PC-3 (cell line): ENCODE measurements at places on chromosomes 1 and 21.
A peak's percentile ranks its signal among the peaks of the same experiment; 100 is the strongest.

- no peak for DNase-seq
Measured at GRCh38 chr1:6295910-6296309, 35.0 kb upstream of the GPR153 start.

DNA sequence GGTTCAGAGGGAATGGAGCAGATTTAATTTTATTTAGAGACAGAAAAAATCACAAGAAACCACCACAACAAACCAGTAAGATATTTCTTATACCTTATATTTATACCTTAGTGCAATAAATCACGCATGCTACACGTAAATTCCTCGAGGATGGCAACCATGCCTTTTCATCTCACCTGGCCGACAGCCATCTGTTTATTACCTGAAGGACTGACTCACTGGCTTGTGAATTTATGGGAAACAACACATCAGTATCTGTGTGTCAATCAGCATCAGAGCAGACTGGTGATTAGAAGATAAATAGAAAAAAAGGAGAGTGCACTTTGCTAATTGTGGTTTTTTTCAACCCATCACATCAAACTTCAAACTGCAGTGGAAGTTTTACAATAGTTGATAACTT is 58.4 kb downstream of the S1PR1 start:
- DNase-seq = peak; percentile 69

- DNase-seq = no peak
Measured at GRCh38 chr1:26570287-26570686, 40.7 kb downstream of the RPS6KA1 start.

GRCh38 chr1:169479363-169480066 is 6.2 kb downstream of the SLC19A2 start:
- DNase-seq = no peak

GRCh38 chr1:198157847-198158725 is 1.3 kb downstream of the NEK7 start:
- DNase-seq = peak; percentile 11

- no peak for DNase-seq
Measured at GRCh38 chr1:8179132-8179793, 138.7 kb upstream of the SLC45A1 start.

DNA sequence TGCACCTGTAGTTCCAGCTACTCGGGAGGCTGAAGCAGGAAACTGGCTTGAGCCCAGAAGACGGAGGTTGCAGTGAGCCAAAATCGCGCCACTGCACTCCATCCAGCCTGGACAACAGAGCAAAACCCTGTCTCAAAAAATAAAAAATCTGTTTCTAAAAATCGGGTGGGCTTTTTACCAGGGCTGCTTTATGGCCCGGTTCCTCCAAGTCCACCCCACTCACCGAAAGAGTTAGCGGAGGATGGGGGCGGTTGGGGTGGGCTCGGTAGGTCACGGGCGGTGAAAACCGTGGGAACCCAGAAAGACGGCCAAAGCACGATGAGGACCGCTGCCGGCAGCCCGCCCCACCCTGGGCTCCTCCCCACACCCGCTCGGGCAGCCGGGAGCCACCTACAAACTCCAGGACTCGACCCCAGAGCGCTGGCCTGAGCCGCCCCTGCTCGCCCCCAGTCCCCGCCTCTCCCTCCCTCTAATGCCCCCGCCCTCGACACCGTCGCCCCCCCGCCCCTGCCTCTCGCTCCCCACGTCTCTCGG is 846 bp upstream of the PER3 start:
- peak; percentile 51 for DNase-seq

DNA sequence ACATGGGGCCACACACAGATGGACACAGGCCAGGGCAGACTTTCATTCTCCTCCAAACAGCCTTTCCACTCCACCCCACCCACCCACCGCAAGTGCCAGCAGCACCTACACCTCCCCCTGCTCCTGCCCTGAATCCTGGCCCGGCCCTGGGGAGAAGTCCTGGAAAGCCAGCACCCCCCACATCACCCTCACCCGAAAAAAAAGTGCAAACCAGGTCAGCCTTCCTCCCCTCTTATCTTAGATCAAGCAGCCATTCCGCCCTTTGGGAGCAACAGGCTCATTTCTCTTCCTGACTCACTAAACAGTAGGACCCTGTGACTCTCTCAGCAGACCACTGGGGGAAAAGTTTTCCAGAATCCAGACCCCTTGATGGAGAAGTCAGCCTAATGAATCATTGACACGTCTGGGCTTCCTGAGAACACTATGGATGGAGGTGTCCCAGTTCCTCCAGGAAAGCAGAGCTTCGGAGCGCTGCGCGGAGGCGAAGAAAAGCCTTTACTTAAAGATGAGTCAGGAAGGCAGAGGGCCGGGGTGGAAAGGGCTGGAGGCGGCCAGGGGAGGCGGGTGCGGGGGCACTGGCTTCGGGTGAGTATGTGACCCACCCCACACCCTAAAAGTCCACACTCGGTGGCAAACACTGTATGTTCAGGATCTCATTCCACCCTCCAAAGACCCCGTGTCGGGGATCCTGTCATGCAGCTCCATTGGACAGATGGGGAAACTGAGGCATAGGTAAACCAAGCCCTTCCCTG is 588.7 kb downstream of the MATN1 start:
- DNase-seq = no peak

- DNase-seq = peak; percentile 91
Measured at GRCh38 chr1:58881471-58881994, 97.7 kb upstream of the JUN start.

GRCh38 chr1:175405766-175406165 is 213.2 kb upstream of the KIAA0040 start:
- DNase-seq = no peak

DNA sequence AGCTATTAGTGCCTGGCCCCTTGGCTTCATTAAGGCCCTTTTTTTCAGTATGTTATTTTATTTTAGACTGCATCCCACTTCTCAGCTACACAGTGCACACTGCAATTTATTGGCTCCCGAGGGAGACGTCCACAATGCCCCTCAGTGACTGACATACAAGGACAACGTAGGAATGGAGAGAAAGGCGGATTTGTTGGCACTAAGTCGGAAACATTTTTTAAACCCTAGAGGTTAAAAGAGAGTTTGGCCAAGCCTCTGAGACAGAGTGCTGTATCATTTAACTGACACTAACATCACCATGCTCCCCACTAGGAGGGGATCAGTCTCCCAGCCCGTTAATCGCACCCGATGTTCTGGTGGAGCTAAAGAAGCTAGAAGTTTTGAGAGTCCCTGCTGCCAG is 45.7 kb upstream of the FOXD3 start:
- no peak for DNase-seq

- no peak for DNase-seq
Measured at GRCh38 chr1:51158263-51158662, 56.2 kb downstream of the C1orf185 start.

DNA sequence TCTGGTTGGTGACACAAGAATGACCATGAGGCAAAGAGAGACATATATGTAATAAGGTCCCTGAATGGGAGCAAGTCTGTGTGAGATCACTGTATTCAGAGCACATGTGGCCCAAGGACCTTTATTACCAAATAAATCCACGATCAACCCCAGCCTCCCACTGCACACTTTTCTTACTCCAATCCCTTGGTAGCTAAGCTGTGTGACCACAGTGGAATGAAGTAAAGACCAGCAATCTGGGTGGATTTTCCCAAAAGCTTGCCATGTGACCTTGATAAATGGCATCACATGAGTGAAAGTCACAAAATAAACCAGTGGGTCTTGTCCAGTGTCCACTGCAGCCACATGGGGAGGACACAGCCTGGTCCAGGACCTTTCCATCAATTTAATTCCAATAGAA is 36.7 kb upstream of the TLR5 start:
- no peak for DNase-seq

GRCh38 chr1:29258189-29258975 is 22.1 kb downstream of the PTPRU start:
- DNase-seq = no peak

DNA sequence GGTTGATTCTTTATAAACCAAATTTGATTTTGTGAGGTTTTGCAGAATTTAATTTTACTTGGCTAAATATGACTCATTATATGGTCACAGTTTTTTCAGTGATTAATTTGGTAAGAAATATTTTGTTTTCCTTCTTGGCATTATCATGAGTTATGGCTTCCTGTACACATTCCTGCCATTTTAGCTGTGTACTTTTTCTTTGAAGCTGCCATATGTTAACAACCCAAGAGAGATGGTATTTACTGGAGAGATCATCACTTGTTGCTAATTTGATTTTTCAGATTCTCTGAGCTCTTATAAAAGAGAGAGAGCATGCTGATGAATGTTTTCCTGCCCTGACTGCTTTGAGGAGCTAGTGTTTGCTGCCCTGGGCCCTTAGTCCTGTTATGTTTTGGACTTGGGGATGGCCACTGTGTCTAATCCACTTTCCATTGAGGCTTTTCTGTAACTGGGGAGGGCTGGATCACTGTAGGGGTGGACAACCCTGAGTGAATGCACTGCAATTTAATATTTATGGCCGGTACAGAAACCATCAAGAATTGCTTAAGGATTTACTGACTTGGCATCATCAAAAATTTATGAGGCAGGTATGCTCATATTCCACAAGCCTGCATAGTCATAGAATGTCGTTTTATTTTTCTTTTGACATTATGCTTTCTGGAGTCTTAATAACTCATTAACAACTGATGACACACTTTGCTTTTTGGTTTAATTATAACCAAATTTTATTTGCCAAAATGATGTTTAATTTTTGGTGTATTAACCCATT is 200.9 kb downstream of the DISC1 start:
- DNase-seq = peak; percentile 94

DNA sequence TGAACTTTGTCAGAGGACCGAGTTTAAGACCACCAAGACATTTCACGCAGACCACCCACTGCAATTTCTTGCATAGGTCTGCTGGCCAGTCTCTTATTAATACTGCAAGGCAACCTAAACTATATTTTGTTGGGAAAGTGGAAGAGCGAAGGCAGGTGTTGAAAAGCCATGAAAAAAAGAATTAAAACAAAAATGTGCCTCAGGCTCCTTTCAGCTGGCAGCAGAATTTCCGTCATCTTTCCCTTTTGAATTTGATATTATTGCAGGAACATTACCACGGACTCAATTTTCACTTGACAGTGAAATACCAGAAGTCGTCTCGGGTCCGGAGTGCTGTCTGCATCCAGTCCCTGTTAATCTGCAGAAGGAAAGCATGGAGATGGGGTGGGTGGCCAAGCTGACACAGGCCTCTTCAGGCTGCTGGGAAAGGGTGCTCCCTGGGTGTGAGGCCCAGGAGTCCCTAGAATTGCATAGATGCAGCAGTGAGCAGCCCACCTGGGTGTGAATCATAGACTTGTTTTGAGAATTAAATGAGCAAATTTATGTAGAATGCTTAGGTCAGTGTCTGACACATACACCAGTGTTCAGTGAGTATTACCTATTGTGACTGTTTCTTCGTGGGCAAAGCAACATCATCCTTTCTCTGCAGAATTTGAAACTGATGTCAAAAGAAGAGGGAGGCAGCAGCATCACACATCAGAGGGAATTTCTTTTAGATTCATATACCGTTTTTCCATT is 150.7 kb downstream of the PBX1 start:
- peak; percentile 46 for DNase-seq

DNA sequence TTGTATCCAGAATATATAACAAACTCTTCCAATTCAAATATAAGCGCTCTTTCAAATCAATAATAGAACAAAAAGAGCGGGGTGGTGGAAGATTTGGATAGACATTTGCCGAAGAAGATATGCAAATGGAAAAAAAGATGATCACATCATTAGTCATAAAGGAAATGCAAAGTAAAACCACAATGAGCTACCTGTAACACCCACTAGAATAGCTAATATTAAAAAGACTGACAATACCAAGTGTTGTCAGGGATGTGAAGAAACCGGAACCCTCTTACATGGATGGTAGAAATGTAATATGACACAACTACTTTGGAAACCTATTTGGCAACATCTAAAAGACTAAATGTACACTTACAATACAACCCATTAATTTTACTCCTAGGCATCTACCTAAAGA is 5.7 kb upstream of the TRAF5 start:
- DNase-seq = peak; percentile 83

DNA sequence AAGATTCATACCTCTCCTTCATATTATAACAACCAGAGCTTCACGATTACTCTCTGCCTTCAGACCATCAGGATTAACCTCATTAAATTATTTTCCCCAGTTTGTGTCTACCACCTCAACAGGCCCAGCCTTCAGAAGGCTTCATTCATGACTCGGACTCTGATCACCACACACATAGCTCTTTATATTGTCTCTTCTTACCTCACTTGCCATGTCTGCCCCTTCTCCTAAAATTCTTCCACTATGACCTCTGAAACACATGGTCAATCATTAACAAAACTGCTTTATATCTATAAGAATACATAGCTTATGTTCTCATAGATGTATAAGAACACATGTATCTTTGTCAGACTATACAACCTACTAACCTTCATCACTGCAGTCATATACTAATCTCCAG is 79.8 kb downstream of the USP1 start:
- no peak for DNase-seq

DNA sequence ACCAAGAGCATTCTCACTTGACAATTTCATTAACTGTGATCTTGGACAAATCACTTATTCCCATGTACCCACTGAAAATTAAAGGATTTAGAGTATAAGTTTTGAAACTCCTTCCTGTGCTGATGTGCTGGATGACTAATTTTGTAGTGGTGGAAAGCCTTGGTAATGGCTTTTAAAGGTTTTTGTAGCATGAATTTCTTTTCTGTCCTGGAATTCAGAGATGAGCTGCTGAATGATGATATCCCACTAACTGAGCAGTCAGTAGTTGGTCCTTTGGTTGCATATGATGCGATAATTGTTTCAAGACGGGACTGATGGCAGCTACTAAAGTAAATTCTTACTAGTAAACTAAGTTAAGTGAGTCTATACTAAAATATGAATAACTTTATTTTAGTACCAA is 5.2 kb downstream of the RPL5 start:
- DNase-seq = no peak

GRCh38 chr1:86499987-86500593 is 31.4 kb downstream of the CLCA1 start:
- DNase-seq = peak; percentile 63

- DNase-seq = peak; percentile 76
Measured at GRCh38 chr1:193322211-193322610, 135.8 kb upstream of the B3GALT2 start.

DNA sequence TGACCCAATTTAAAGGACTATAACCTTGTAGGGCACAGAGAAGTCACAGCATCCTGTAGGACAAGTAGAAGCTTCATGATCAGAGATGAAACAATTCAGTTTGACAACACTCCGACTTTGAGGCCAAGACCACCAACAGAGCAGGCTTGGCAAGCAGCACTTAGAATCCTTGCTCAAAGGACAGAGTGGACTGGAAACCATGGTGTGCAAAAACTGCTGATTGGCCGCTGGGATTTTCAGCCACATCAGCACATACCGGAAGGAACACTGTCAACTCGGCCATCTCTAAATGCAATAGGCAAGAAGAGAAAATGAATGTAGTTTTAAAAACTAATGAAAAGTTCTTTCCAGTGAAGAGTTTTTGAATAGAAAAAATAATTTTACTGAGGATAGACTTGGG is 92.0 kb upstream of the PRMT6 start:
- DNase-seq = no peak

DNA sequence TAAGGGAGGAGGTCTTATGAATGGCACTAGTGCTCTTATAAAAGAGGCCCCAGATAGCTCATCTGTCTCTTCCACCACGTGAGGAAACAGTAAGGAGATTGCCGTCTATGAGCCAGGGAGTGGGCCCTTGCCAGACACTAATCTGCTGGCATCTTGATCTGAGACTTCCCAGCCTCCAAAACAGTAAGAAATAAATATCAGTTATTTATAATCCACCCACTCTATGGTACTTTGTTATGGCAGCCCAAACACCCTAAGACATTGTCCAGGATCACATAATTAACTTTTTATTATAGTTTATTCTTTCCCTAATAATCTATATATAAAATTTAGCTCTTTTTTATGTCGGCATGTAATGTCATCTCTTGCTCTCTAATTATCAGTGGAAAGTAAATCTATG is 144.0 kb upstream of the IRF2BP2 start:
- DNase-seq = no peak
